Thyroid gland (tissue), 4 donors: ENCODE measurements at places on chromosomes 4 and X. TPM values are rescaled to one million over a fixed set of nuclear protein-coding genes. Genes with fewer than 3 reads are reported as not detected.
A peak's percentile ranks its signal among the peaks of the same experiment; 100 is the strongest.

The XAGE1A gene
- total RNA-seq: not detected

The GAB3 gene
- total RNA-seq: 8.1 TPM

The EDA2R gene
- total RNA-seq: 3.5 TPM

The HTRA3 gene
- 6.9 TPM for total RNA-seq

The SLC6A8 gene
- total RNA-seq: 4.0 TPM

DNA sequence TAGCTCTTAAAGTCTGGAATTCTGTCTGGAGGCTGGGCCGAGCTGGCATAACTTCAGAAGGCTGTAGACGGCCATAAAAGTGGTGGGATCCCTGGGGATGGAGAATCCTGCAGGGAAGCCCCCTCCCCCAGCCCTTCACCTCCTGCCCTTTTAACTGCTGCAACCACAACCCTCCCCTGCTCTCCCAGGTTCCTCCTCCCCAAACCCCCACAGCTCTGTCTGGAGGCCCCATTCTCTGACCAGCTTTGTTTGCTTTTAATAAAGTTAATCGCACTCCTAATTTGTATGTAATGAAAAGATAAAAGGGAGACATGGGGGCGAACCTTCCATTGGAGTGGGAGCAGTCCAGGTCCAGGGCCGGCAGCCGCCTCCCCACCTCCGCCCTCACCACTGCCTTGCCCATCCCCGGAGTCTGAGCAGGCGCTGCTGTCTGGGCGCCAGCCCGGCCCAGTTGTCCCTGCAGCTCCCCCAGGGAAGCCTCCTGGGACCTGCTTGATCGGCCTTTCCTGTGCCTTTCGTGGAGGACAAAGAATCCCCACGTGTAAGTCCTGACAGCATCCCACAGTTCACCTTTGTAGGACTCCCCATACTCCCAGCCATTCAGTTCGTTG lies 84.3 kb downstream of the PJA1 start:
- H3K4me1 ChIP-seq: no peaks in the 10 kb centered on the region
- H3K27me3 ChIP-seq: no peaks in the 10 kb centered on the region
- H3K27ac ChIP-seq: no peak overlapping the region
- H3K4me3 ChIP-seq: no peak overlapping the region

GRCh38 chrX:40112996-40113395 lies 15.2 kb upstream of the BCOR start:
- H3K27ac ChIP-seq: no peak overlapping the region
- peaks cover 6% of the 10 kb centered on the region for H3K4me1 ChIP-seq
- no peak overlapping the region for H3K4me3 ChIP-seq
- DNase-seq: no peak

- no peaks in the 10 kb centered on the region for H3K27me3 ChIP-seq
- H3K36me3 ChIP-seq: no peaks in the 10 kb centered on the region
- no peak for DNase-seq
- no peak overlapping the region for H3K4me3 ChIP-seq
- no peak overlapping the region for H3K27ac ChIP-seq
These were observed 320.5 kb upstream of the IGFBP7 start for GRCh38 chr4:57430726-57431125.

DNA sequence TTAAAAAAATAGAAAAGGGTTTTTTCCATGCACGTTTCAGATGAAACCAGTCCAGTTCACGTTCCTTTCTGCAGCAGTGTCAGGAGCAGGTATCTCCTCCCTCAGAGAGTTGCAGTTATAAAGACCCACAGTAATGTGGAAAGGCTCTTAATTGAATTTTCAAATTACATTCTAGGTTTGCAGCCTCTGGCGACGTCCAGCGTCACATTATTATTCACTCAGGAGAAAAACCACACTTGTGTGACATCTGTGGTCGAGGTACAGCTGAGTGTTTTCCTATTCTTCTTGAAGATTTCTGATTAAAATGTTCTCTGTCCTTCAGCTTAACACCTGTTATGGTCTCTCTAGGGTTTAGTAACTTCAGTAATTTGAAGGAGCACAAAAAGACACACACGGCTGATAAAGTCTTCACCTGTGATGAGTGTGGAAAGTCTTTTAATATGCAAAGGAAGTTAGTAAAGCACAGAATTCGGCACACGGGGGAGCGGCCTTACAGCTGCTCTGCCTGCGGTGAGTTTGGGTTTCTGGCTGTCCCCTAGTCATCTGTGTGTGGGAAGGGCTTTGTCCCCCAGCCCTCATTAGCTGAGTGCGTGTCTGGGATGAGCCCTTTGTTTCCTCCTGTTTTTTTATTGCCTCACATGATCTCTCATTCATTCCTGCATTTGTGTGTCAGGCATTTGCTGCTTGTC lies 25.6 kb downstream of the ZBTB49 start:
- H3K4me1 ChIP-seq: no peaks in the 10 kb centered on the region
- H3K4me3 ChIP-seq: no peak overlapping the region
- H3K27me3 ChIP-seq: no peaks in the 10 kb centered on the region
- no peak overlapping the region for H3K27ac ChIP-seq

GRCh38 chrX:94633237-94633636 lies 959.2 kb downstream of the FAM133A start:
- H3K27me3 ChIP-seq: no peaks in the 10 kb centered on the region
- DNase-seq: no peak
- H3K4me3 ChIP-seq: no peak overlapping the region
- H3K27ac ChIP-seq: no peak overlapping the region
- no peaks in the 10 kb centered on the region for H3K36me3 ChIP-seq

DNA sequence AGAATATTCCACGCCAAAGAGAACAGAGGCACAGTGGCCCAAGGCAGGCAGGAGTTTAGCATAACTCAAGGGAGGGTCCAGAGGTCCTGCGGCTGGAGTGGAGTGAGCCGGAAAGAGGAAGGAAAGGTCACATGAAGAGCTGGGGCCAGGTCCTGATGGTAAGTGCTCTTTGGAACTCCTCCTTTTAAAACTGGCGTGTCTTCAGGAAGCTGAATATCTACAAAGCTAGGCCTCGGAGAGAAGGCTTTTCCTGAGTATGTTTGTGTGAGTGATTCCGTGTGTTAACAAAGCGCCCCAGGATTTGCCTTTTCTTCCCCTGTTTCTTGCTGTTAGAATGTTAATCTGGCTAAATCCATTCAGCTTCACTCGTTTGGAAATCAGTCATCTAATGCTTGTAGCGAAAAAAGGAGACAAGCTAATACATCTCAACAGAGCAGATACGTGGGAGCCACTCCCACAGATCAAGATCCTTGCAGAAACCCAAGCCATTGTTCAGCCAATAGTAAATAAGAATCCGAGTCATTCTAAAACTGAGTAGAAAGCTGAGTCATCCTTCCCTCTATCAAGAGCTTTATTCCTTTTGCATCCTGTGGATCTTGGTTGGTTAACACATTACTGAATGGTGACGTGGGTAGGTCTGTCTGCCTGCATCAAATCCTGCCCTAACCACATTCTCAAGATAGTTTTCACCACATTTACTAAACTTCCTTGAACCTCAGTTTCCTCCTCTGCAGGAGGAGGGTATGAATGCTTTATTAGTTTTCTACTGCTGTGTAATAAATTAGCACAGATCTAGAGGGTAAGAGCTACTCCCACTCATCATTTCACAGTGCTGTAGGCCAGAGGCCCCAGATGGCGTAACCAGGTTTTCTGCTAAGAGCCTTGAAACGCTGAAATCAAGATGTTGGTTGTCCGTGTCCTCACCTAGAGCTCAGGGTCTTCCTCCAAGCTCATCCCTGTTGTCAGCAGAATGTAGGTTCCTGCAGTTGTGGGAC lies 43.2 kb upstream of the RBM47 start:
- peak overlapping the region; percentile 56 for H3K27ac ChIP-seq
- no peaks in the 10 kb centered on the region for H3K27me3 ChIP-seq
- DNase-seq: no peak

DNA sequence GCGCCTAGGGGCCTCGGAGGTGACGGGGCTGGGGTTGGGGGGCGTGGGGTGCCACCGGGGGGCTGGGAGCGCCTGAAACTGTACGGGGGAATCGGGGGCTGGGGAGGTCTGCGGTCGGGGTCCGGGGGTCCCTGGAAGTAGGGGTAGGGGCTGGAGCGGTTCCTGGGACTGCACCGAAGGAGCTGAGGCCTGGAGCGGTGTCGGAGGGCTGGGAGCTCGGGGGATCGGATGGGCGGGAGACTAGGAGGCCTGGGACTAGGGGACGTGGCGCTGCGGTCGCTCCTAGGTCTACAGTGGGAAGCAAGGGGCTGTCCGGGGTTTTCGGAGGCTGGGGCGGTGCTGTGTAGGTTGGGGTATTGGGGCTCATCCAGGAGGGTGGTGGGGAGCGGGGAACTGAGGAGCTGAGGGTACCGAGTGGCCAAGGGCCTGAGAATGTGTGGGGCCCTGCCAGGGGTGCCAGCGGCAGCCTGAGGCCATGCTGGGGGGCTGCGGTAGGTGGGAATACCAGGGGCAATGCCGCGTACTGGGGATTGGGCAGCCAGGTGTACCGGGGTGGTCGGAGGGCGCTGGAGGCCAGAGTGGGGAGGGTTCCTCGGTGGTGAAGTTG lies 562 bp downstream of the AKAP17A start:
- peak overlapping the region; percentile 87 for H3K4me3 ChIP-seq
- H3K36me3 ChIP-seq: peaks cover 31% of the 10 kb centered on the region
- no peak for DNase-seq

DNA sequence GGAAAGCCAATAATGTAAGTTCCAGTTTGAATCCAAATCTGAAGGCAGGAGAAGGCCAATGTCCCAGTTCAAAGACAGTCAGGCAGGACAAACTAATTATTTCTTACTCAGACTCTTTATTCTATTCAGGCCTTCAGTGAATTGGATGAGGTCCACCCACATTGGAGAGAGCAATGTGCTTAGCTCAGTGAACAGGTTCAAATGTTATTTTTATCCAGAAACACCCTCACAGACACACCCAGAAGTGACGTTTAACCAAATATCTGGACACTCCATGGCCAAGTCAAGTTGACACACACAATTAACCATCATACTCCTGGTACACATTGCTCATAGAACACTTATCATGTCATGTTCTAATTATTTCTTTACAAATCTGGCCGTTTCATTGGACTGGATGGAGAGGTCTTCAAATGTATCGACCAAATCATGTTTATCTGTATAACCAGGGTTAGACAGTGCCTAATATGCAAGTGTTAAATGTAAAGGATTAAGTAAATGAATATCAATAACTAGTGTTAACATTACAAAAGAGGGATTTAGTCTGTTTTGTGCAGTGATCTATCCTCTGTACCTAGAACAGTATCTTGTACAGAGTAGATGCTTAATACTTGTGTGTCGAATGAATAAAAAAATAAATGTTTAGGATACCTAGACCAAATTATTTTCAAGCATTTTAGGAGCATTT lies 27.1 kb upstream of the XK start:
- H3K27me3 ChIP-seq: no peaks in the 10 kb centered on the region
- no peak for DNase-seq
- no peak overlapping the region for H3K27ac ChIP-seq
- no peaks in the 10 kb centered on the region for H3K4me1 ChIP-seq
- no peak overlapping the region for H3K4me3 ChIP-seq

DNA sequence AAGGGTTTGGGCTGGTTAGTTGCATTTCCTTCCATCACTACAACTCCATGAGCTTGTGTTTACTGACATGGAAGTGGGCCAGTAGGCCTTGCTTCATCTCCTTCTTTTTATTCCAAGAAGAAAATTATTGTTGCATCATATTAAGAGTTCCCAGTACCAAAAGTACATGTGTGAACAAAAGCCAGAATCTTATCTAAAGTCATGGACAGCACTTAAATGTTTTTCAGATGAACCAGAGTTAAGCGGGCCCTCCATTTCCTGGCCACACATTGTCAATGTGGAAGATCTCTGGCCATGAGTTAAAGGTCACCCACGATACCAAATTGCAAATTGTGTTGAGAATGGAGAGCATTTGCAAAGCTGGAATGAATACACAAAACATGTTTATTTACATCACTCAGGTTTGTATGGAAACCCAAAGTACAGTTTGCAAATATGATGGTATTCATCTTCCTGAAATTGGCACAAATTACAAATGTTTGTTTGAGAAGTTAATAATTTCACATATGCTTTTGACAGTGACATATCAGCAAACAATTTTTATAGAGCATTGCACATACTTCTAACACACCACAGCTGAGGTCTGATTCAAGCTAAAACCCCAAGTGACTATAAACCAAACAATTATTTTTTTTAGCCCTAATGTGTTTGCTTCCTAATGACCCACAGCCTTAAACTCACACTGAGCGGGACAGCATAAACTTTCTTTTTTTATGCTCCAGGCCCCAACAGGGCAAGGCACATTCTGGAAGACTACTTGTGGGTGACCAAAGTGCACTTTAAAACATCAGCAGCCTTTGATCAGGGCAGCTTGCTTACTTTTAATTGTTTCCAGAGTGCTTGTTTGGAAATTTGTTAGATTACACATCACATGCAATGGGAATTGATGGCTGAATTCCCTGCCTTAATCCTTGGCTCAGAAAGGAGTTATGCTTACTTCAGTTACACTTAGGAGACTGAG lies 502.9 kb upstream of the SLIT2 start:
- peak overlapping the region; percentile 27 for H3K27ac ChIP-seq
- no peaks in the 10 kb centered on the region for H3K27me3 ChIP-seq
- H3K4me1 ChIP-seq: peaks cover 25% of the 10 kb centered on the region
- H3K36me3 ChIP-seq: no peaks in the 10 kb centered on the region
- no peak overlapping the region for H3K4me3 ChIP-seq

- no peak overlapping the region for H3K4me3 ChIP-seq
- no peaks in the 10 kb centered on the region for H3K27me3 ChIP-seq
- no peak for DNase-seq
- no peak overlapping the region for H3K27ac ChIP-seq
- peaks cover 14% of the 10 kb centered on the region for H3K4me1 ChIP-seq
These were observed 3.8 kb downstream of the CD99 start for GRCh38 chrX:2694914-2695267.

DNA sequence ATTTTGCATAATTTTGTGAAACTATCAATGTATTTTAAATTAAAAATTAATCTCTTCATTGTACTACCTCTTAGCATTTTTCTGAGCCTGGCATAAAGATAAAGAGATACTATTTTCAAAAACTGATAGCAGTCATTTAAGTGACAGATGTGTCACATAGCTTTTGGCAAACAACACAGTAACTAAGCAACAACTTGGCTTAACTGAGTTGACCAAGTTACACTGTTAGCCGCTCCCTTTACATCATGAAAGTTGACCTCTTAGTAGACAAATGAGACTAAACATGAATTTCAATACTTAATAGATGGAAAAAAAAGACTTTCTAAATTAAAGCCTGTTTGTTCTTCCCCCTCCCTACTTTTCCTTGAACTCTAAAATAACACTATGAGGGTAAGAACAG lies 62.0 kb downstream of the ATP8A1 start:
- no peak for DNase-seq
- no peaks in the 10 kb centered on the region for H3K27me3 ChIP-seq
- H3K4me3 ChIP-seq: no peak overlapping the region
- no peak overlapping the region for H3K27ac ChIP-seq

DNA sequence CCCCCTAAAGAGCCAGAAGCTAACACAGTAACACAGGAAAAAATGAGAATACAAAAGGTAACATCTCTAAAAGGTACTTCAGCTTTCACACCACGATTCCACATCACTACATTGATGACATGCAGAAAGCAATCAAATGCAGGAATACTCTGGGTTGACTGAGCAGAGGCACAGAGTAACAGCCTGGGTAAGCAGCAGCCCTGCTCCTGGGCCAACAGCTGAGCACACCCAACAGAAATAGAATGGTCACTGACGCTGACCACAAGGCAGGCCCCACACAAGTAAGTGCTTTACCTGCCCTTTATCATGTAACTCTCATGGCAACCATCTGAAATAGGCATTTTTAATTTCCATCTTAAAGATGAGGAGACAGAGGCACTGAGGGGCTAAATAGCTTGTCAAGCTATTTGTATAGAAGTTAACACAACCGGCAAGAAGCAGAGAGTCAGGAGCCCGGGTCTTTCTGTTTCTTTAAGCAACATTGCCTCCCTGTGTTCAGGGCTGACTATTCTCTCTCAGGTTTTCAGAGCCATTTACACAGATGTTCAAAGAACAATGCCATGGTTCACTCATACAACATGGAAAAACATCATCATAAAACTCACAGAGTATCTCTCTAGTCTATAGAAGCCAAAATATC lies 168.9 kb downstream of the ZNF674 start:
- no peak overlapping the region for H3K4me3 ChIP-seq
- no peak overlapping the region for H3K27ac ChIP-seq
- H3K4me1 ChIP-seq: no peaks in the 10 kb centered on the region
